ENCODE measurements at places on chromosomes 6 and 20.

DNA sequence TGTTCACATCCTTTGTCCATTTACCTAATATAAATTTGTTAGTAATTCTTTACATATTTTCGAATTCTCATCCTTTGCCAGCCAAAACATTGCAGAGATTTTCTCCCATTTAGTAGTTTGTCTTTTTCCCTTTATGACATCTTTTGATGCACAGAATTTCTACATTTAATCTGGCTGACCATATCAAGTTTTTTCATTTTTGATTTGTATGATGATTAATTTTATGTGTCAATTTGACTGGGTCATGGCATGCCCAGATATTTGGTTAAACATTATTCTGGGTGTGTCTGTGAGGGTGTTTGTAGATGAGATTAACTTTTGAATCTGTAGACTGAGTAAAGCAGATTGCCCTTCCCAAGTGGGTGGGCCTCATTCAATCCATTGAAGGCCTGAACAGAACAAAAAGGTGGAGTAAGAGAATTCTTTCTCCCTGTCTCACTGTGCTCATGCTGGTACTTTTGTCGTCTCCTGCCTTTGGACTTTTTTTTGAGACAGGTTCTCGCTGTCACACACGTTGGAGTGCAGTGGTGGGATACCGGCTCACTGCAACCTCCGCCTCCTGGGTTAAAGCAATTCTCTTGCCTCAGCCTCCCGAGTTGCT lies 72.1 kb upstream of the EPB41L1 start:
- no peak for DNase-seq

DNA sequence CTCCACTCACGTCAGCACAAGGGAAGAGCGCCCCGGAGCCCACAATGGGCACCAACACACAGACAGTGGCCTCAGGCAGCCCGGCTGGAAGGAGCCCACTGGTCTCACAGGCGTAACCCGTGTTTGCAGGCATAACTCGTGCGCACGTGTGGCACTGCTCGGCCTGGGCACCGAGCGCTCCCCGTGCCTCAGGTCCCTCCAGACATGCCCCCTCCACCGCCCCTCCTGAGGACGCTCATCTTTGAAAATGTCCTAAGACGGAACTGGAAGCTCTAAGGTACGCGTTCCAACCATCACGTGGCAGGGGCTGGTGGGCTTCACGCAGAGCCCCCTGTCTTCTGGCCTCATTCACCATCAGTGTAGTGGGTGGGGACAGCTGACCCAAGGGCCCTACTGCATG lies 44.6 kb downstream of the SSR1 start:
- no peak for DNase-seq

GRCh38 chr6:99512033-99512432 lies 3.2 kb downstream of the USP45 start:
- DNase-seq, result no peak

DNA sequence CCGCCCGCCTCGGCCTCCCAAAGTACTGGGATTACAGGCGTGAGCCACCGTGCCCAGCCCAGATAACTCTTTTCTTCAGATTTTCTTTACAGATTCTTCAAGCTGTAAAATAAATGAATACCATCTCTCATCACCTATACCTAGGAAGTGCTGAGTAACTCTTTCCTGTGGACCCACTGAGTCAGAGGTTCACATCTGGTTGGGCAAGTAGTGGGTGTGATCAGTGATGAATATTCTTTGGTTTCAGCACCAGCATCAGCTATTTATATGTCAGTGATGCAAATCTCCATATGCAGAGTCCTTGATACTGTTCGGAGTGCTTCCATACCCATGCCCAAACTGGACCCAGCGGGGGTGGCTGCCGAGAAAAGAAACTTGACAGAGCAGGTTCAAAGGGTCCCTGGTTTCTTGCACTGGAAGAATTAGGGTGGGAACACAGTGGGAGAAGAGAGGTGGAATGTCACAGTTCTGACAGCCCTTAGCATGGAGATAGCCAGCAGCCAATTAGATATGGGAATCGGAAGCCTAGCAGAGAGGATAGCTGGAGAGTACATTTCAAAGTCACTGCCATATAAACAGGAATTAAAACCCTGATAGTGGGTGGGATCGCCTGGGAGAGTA lies 64.9 kb upstream of the DDR1 start:
- no peak for DNase-seq

GRCh38 chr20:15627501-15627903 lies 945.7 kb downstream of the KIF16B start:
- no peak for DNase-seq

DNA sequence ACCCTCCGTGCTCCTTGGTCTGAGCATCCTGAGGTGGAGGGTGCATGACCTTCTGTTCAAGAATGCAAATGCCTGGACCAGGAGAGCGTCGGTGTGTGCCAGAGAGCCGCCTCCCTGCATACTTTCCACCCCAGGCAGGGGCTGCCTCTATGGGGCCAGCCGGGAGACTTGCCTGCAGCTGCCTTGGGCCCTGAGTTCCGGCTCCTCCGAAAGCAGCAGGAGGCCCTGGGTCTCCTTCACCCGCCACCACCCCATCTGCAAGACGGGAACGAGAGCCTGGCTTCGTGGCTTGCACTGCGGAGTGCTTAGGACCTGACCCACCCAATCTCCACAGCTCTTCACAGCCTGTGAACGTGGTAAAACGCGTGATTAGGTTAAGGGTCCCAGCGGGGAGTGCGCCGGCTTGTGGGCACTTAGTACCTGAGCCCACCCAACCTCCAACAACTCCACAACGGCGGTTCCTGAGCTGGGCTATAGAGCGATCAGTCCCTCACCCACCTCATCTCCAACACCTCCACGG lies 16.4 kb downstream of the BHLHE23 start:
- DNase-seq, result no peak

DNA sequence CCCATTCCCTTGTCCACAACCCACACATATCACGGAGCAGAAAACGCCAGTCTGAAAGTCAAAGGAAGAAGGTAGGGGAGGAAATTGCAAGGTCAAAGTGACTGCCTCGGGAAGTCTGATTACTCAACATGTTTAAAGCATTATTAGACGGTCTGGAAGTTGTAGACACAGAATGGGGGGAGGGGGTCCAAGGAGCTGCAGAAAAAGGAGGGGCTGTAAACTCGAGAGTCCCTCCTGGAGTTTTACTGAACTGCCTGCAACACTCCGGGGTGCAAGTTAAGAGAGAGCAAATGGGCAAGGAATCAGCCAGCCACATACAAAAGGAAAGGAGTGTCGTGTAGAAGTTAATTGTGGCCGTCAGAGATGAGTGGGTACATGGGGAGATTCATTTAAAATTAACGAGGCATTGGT lies 417.7 kb upstream of the JARID2 start:
- DNase-seq, result no peak

DNA sequence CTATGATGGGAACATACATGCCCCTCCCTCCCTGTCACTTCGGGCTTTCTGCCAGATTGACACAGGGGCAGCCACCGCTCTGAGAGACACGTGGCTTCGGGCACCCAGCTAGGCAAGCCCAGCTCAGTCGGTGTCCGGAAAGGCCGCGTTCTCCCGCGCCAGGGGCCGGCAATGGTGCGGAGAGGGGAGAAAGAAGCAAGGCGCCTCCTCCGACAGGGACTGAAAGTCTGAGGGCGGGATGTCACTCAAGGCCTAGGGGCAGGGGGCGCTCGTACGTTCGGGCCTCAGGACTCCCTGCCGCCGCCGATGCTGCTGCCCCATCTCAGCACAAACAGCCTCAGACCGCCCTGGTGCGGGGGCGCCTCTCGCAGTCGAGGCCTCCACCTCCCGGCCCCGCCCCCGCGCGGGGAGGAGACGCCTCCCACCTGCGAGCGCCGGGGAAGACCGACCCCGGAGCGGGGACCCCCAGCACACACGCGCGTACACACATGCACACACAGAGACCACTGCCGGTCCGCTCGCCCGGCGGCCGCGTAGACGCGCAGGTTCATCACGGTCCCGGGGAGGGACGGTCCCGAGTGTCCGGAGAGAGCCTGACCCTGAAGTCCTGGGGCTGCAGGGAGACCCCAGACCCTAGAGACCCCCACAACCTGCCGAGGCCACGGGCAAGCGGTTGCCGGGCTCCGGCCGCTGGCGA lies 1.9 kb downstream of the GRM4 start:
- DNase-seq, result peak; percentile 56

GRCh38 chr20:53023732-53024520 lies 51.8 kb downstream of the TSHZ2 start:
- DNase-seq, result no peak

GRCh38 chr6:164276211-164276610 lies 861.7 kb downstream of the QKI start:
- no peak for DNase-seq

GRCh38 chr20:38766071-38766470 lies 17.8 kb downstream of the ACTR5 start:
- DNase-seq, result no peak

GRCh38 chr20:37885593-37886503 lies 17.1 kb upstream of the VSTM2L start:
- no peak for DNase-seq

- no peak for DNase-seq
Measured at GRCh38 chr6:81718126-81718525, 34.4 kb downstream of the TENT5A start.

DNA sequence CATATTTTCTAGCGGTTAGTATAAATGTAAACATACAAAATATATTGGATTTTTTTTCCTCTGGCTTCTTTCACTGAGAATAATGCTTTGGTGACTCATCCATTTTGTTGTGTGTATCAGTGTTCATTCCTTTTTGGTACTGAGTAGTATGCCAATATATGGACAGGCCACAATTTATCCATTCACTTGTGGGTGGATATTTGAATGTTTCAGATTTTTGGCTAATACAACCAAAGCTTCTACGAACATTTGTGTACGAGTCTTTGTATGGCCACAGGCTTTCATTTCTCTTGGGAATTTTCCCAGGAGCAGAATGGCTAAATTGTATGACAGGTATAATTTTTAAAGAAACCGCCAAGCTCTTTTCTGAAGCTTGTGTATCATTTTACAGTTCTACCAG lies 677.5 kb downstream of the HDGFL1 start:
- DNase-seq, result no peak

DNA sequence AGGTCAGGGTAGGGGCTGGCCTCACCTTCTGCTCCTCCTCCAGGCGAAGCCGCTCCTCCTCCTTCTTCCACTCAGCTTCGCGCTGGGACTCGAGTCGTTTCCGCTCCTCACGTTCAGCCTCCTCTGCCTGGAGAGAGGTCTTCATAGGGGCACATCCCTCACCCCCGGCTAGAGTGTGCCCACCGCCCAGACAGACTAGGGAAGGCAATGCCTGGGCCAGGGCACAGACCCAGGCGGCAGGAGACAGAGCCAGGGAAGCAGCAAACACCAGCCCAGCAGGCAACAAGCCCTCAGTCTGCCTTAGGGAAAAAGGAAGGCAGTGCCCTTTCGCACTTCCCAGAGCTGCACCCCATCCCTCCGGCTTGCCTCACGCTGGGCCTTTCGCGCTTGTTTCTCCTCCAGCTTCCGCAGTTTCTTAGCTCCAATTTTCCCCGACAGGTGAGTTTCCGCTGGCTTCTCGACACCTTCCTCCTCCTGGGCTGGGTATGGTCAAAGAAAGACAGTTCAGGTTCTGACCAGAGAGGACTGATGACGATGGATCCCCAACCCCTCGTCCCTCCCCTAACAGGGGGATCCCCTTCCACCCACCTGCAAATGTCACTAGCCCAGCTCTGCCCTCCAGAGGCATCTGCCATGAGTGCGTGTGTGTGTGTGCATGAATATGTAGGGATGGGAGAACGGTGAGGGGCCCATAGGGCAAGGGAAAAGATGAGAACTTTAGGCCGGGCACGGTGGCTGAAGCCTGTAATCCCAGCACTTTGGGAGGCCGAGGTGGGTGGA lies 4.3 kb downstream of the DDRGK1 start:
- DNase-seq, result no peak

- no peak for DNase-seq
Measured at GRCh38 chr6:123888771-123889513, 85.3 kb downstream of the NKAIN2 start.

- DNase-seq, result peak; percentile 89
Measured at GRCh38 chr6:111087106-111087835, at the start of gene SLC16A10. Gene SLC16A10 (plus strand): TSS chr6:111087503. CDS start chr6:111087753, 250 bp downstream.
